ENCODE measurements at places on chromosomes 5 and 9. TPM values are rescaled to one million over a fixed set of nuclear protein-coding genes. Genes with fewer than 3 reads are reported as not detected.
A peak's percentile ranks its signal among the peaks of the same experiment; 100 is the strongest.

The WNT8A gene
- not detected for polyA plus RNA-seq

The OR1Q1 gene
- not detected for polyA plus RNA-seq

The MORN5 gene
- polyA plus RNA-seq: 11.9 TPM

The CA9 gene
- polyA plus RNA-seq: 3.7 TPM

The PLAC8L1 gene
- polyA plus RNA-seq: not detected

The BNC2 gene
- 0.41 TPM for polyA plus RNA-seq

The QRFP gene
- not detected for polyA plus RNA-seq

The PRLR gene
- 0.07 TPM for polyA plus RNA-seq

The MUSK gene
- polyA plus RNA-seq: not detected

The ROPN1L gene
- 2.0 TPM for polyA plus RNA-seq

The F12 gene
- 3.7 TPM for polyA plus RNA-seq

The IRX2 gene
- polyA plus RNA-seq: 10.3 TPM

The PTAR1 gene
- 8.9 TPM for polyA plus RNA-seq

The HNRNPAB gene
- polyA plus RNA-seq: 221 TPM

The LAMC3 gene
- 11.2 TPM for polyA plus RNA-seq

- DNase-seq: no peak
Measured at GRCh38 chr5:39466846-39467245, 42.1 kb upstream of the DAB2 start.

- DNase-seq: no peak
Measured at GRCh38 chr9:70986984-70987383, 134.4 kb downstream of the TRPM3 start.

- no peak for DNase-seq
Measured at GRCh38 chr5:51172903-51173626, 210.2 kb upstream of the ISL1 start.

GRCh38 chr5:87885758-87886157, 382.9 kb downstream of the TMEM161B start:
- no peak for DNase-seq

- no peak for DNase-seq
Measured at GRCh38 chr9:83061990-83062650, 822 bp downstream of the RASEF start.

DNA sequence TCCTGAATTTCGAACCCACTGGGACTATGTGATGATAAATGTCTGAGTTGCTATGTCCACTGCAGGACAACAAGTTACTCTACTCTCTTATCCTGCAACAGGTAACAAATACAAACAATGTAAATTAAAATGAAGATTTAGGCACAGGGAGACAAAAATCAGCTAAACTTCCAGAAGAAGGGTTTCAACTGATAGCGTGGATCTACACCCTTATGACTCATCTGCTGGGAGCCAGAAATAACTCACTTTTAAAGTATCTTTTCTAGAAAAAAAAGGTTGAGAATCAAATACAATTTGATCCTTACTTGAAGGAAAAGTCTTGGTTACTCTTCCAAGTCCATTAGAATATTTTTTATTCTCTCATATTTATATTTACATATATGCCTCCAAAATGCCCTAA, 21.4 kb downstream of the PJA2 start:
- no peak for DNase-seq

DNA sequence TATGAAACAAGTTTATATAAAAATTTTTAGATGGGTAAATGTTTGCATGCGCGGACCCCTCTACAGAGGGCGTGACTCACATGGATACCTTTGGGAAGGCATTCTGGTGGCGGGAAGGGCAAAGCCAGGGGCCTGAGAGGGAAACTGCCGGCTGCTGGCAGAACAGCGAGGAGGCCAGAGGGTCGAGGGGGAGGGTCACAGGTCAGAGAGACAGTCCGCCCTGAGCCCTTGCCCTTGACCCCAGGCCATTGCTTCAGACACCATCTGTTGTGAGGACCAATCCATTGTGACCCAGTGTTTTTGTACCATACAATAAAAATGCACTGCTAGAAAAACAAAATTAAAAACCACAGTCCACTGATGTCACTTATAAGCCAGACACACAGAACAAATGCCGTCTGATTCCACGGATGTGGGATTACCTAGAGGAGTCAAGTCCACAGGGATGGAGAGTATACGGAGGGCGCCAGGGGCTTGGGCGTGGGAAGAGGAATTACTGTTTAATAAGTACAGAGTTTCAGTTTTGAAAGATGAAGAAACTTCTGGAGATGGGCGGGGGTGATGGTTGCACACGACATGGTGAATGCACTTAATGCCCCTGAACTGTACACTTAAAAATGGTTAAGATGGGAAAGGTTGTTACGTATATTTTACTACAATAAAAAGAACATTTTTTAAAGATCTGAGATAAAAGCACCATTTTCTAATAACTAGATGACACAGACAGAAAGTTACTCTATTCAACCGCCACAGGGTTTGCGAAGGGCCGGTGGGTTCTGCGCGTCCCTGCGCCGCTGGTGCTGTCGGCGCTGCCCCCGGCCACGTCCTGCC, 12.0 kb downstream of the BTNL9 start:
- no peak for DNase-seq

GRCh38 chr5:10994091-10994986, 233.3 kb upstream of the DAP start:
- no peak for DNase-seq

- no peak for DNase-seq
Measured at GRCh38 chr5:74624501-74624900, 16.0 kb downstream of the ENC1 start.

- DNase-seq: no peak
Measured at GRCh38 chr9:105508530-105508929, 49.4 kb upstream of the FKTN start.

DNA sequence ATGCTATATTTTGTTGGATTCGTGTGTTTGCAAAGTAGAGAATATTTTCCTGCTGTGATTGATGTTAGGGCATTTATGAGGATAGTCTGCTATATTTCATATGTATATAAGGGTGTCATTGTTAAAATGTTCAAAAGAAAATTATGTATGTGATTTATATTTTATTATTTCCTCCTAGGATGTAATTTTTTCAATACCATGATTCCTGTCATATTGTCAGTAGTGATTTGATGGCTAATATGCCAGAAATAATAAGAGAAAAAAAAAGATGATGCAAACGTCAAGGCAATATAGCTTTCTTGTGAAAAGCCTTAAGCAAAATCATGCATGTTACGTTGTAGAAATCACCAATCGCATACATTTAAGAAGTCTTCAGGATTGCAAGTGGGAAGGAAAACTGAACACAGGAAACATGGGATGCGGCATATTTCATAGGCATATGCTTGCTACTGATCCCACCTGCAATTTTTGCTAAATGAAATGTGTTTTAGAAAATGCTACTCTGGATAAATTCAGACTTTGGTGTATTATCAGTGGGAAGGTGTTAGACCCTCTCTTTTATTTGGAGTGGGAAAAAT, 224.5 kb downstream of the MAST4 start:
- DNase-seq: no peak

DNA sequence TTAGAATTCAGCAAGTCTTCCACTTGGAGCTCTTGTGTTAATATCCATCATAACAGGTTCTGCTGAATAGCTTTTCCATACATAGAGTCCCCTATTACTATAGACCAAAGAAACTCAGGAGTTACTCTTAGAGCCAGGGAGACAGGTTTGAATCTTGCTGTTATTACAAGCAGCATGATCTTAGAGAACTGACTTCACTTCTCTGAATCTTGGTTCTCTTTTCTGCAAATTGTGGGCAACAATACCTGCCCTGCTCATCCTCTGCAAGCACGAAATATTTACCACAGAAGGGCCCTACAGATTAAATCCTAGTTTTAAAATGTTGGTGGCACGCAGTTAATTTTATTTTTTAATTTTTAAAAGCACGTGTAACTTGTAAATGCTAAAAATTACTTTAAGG, 111.7 kb downstream of the TLR4 start:
- no peak for DNase-seq

DNA sequence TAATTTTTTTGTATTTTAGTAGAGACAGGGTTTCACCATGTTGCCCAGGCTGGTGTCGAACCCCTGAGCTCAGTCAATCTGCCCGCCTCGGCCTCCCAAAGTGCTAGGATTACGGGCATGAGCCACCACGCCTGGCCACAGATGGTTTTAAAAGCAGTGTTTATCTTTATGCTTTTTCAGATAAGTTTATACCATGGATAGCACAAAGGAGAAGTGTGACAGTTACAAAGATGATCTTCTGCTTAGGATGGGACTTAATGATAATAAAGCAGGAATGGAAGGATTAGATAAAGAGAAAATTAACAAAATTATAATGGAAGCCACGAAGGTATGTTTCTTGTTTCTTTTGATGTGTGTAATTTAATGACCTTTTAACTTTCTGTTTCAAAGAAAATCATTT, 35.1 kb downstream of the POLK start:
- DNase-seq: no peak

GRCh38 chr5:149796030-149796429, 65.9 kb downstream of the PPARGC1B start:
- DNase-seq: peak; percentile 40

DNA sequence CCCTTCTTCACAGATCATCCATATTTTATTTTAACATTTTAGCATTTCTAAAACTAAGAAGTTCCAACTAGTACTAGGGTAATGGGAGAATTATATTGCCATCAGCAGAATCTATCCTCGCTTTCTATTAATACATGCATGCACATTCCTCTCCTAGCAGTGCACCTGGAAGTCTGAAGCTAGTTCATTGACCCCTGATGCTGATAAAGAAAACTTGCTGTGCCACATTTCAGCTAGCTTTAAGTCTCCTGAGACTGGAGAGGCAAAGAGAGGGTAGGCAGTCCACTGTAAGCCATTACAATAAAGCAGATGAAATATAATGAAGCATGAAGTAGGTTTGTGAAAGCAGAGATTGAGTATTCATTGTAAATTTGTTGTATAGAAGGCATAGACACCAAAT, 15.8 kb downstream of the MINAR2 start:
- DNase-seq: no peak

DNA sequence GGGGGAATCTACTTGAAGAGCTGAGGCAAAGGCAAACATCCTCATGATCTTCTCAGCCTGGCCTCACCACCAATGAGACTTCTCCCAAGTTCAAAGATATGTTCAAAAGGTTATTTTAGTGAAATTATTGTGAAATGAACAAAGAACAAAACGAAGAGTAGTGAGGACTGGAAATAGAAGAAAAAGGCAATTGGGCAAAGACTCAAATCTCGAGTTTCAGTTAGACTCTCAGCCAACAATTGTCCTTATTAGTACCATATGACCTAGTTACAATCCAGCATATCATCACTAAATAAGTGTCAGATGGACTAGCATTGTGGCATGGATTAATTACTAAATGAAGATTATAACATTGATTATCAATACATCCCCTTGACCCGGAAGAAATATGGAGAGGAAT, 9.0 kb downstream of the ZNF474 start:
- DNase-seq: no peak

DNA sequence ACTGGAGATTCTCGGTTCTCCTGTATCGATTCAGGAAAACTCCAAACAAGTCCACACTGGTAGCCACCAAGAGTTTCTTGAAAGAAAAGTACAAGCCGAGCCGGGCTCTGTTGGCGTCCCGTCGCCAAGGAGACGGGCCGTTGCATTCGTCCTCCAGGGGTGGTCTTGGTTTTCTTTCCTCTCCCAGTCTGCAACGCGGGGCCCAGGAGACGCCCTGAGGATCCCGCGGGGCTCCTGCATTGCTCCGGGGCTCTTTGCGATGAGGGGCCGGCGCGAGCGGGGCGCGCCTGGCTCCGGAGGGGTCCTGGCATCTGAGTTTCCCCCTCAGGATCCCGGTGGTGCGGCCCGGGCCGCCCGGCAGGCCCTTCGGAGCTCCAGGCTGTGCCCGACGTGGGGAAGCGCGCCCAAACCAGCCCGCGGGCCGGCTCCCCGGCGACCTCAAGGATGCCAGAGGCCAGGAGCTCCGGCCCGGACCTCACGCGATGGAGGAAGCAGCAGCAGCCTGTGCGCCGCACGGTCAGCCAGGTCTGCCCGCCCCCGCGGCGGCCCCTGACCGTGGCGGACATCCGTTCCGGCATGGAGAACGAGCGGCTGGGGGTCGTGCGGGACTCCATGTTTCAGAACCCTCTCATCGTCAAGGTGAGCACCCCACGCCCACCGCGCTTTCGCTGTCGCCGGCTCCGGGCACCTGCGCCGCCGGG, at the start of gene CFAP77:
CFAP77 (plus strand) TSS at position 384 of the 701 bp plus-strand sequence; CDS start at position 445, 61 bp downstream.
- peak; percentile 37 for DNase-seq

DNA sequence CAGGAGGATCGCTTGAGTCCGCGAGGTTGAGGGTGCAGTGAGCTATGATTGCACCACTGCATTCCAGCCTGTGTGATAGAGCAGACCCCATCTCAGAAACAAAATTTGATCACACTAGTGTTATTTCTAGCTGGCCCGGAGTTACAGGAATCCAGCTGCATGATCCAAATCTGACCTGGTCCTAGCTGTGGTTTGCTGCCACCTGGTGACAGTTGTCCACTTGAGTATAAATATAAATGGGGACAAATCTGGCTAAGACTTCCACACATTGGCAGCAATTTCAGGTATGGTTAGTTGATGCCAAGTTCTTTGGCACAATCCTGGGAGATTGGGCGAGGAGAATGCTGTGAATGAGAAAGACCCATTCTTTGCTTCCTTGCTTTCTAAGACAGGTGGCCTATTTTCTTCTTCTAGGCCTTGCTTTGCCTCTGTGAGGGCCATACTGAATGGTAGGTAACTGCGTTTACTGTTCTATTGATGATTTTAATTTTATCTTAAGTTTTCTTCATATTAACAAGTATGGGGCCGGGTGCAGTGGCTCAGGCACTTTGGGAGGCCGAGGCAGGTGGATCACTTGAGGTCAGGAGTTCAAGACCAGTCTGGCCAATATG, 35.4 kb downstream of the UBE2R2 start:
- peak; percentile 46 for DNase-seq

DNA sequence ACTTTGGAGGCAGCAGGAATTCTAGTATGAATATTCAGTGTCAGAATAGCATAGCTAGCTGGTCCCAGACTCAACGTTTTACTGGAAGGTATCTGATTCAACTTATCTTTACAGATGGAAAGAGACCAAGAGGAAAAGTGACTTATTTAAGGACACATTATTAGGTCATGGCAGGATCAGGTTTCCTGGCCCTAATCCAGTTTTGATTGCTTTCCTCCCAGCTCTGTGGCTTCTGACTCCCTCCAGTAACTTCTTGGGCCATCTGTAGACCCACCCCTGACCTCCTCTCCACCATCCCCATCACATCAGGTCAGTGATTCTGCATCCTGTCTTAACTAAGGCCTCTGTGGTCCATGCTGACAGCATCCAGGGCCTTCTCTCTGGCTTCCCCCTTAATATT, 38.4 kb downstream of the SH3TC2 start:
- DNase-seq: no peak

DNA sequence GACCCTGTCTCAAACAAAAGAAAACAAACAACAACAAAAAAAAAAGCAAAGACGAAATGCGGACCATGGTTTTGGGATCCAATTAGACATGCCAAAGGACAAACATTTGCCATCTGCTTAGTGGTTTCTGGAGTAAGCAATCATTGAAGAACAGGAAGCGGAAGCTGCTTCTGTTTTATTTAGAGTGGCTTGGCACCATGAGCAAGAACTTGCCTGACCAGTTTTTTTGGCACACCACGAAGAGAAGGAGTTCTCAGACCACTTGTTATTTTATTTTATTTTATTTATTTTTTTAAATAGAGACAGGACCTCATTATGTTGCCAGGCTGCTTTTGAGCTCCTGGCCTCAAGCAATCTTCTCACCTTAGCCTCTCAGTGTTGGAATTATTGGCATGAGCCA, 17.0 kb downstream of the BTF3 start:
- no peak for DNase-seq

- no peak for DNase-seq
Measured at GRCh38 chr9:91676046-91676445, 252.4 kb upstream of the NFIL3 start.
